ENCODE measurements at places on chromosomes 13 and 19. TPM values are rescaled to one million over a fixed set of nuclear protein-coding genes. Genes with fewer than 3 reads are reported as not detected.
A peak's percentile ranks its signal among the peaks of the same experiment; 100 is the strongest.

DNA sequence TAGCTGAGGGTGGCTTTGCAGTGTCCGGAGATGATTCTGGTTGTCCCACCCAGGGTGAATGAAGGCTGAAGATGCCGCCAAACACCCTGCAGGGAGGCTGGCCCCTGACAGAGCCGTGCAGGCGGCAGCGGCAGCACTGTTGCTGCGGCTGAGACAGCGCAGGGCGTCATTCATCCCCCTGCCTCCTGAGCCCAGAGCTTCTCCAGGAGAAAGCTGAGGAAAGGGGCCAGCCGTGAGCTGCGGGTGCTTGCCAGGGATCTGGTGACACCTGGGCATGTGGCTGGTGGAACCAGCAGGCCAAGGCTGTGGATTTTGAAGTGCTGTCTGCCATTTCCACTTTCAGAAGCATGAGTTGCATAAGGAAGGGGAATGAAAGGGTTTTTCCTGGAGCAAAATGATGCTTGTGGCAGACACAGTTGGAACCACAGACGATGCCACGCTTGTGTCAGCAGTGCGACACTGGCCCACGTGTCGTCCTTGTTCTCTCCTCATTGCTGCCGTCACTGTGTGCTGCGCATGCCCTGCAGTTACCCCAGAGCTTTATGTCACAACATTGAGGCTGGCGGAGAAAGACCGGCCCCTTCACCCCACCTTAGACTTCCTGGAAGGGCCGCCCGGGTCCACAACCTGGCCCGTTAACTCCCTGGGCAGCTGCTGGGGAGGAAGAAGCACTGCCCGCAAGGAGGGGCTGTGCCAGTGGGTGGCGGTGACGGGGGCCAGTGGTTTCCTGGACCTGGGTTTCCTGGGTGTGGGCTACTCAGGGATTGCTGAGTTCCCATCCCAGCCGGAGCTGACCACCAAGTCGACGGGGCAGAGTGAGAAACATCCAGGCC, 22.7 kb downstream of the TFDP1 start:
- no peaks in the 10 kb centered on the region for H3K27me3 ChIP-seq
- no peak for DNase-seq
- H3K4me1 ChIP-seq = no peaks in the 10 kb centered on the region
- no peak overlapping the region for H3K4me3 ChIP-seq

DNA sequence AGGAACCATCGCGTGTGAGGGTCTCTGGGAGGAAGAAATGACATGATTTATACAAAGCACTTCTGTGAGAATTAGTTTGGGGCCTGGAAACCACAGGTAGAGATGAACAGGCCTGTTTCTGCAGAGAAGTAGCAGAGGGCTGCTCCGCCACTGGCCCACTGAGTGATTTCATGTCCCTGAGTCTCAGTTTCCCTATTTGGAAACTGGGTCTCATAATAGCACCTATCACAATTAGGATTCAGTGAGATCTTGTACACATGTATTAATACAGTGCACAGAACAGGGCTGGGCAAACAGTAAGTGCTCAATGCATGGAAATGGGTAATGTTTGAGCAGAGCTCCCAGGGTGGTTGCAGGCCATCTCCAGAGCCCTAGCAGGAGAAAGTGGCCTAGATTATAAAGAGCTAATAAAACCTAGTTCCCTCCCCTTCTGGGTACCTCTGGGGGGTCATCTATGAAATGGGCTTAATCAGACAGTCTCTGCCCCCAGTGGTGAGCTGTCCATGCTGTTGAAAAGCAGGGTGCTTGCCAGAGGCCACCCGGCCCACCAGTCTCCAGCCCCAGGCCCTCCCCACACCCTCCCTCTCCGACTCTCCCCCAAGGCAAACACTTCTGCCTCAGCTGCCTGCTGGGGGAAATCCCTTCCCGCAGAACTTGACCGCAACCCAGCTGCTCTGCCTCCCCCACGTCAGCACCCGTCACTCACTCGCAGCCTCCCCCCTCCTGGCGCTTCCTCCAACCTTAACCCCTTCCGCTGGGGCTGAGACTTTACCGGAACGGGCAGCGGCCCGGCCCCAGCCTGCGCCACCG, 4.5 kb downstream of the BCL3 start:
- peak overlapping the region; percentile 17 for H3K4me3 ChIP-seq
- peak; percentile 91 for DNase-seq
- H3K27me3 ChIP-seq = no peaks in the 10 kb centered on the region
- peaks cover 16% of the 10 kb centered on the region for H3K36me3 ChIP-seq
- peaks cover 44% of the 10 kb centered on the region for H3K4me1 ChIP-seq

GRCh38 chr13:95197548-95197947, 103.7 kb downstream of the ABCC4 start:
- H3K27me3 ChIP-seq = no peaks in the 10 kb centered on the region
- H3K4me1 ChIP-seq = peaks cover 7% of the 10 kb centered on the region
- no peaks in the 10 kb centered on the region for H3K36me3 ChIP-seq
- no peak overlapping the region for H3K4me3 ChIP-seq

DNA sequence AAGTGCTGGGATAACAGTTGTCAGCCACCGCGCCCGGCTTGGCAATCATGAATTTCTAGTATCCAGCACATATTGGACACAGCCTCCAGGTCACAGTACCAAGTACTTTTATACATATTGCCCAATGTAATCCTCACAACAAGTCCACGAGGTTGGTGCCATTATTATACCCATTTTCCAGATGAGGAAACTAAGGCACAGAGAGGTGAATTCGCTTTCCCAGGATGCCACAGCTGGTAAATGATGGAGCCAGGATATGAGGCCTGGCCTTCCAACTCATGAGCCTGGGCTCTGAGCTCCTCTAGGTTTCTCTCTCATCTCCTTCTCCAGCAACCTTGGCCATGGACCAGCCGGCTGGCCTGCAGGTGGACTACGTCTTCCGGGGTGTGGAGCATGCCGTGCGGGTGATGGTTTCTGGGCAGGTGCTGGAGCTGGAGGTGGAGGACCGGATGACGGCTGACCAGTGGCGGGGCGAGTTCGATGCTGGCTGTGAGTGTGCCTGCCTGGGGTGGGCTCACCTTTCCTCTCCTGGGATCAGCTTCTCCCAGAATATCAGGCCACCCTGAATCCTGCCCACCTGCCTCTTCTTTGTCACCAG, 7.5 kb downstream of the CCDC61 start:
- peaks cover 3% of the 10 kb centered on the region for H3K4me1 ChIP-seq
- no peak overlapping the region for H3K27ac ChIP-seq
- no peak overlapping the region for H3K4me3 ChIP-seq
- no peaks in the 10 kb centered on the region for H3K27me3 ChIP-seq

OR7A5 gene
- total RNA-seq = not detected

DNA sequence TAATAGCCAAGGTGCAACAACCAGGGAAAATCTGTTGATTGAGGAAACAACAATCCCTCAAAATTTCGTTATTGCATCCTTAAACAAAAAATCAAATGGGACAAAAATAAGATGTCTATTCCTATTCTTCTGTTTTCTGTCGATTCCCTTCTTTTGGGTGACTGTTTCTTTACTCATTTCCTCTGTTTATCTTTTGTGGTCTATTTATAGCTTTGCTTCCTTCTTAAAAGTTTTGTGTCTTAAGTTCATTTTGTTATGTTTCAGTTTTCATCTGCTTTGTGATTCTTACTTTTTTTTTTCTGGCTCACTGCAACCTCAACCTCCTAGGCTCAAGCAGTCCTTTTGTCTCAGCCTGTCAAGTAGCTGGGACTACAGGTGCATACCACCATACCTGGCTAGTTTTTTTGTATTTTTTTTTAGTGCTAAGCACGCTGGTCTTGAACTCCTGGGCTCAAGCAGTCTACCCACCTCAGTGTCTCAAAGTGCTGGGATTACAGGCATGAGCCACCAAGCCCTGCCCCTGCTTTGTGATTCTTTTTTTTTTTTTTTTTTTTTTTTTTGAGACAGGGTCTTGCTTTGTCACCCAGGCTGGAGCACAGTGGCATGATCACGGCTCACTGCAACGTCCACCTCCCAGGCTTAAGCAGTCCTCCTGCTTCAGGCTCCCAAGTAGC, 10.4 kb downstream of the ZNF146 start:
- H3K36me3 ChIP-seq = peaks cover 13% of the 10 kb centered on the region
- H3K4me3 ChIP-seq = no peak overlapping the region
- H3K4me1 ChIP-seq = peaks cover 22% of the 10 kb centered on the region
- H3K27me3 ChIP-seq = no peaks in the 10 kb centered on the region

DNA sequence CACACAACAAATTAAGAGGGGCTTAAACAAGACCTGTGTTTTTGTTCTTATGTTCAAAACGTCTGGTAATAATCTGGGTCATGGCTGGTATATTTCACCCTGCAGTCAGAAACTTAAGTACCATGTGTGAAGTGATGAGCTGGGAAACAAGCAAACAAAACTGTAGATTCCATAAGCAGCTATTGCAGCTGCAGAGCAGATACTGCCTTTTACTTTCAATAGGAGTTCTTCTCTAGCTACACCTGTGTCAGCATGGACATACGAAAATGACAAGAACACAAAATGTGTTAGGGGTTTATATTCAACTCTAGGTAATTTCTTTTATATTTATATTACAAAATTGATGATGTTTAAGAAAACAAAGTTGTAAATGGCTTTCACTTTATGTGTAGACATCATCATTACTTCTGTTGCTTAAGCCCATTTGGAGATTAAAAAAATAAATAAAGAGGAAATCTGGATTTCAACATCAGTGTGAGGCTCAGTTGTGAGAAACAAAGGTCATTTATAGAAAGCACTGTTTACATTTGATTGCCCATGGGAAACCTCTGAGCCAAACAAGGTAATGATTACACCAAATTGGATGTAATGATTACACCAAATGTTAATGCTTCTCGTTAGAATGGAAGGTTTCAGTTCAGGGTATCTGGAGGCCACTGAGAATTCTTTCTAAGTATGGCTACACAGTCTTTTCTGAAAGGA, 451.0 kb upstream of the SLC10A2 start:
- no peaks in the 10 kb centered on the region for H3K27me3 ChIP-seq
- no peak overlapping the region for H3K27ac ChIP-seq
- H3K4me1 ChIP-seq = no peaks in the 10 kb centered on the region
- no peak overlapping the region for H3K4me3 ChIP-seq
- H3K36me3 ChIP-seq = no peaks in the 10 kb centered on the region

CLEC17A gene
- total RNA-seq = not detected

DNA sequence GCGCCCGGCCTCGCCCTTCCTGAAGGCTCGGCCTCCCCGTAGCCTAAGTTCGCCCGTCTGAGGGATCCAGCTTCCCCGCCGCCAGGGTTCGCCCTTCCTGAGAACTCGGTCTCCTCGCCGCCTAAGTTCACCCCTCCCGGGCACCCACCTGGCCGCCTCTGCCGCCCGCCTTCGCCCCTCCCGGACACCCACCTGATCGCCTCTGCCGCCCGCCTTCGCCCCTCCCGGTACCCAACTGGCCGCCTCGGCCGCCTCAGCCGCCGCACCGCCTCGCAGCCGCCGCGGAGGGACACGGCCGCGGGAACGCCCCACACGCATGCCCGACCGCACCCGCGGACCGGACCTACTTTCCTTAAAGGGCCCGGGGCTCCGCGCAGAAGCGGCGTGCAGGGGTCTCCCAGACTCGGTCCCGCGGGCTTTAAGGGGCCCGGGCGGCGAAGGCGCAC, at the start of gene MOB3A:
Gene MOB3A, minus strand, starts transcription at position 293 of the 446 bp plus-strand sequence. CDS start 17,766 bp downstream, outside the sequence.
- H3K27ac ChIP-seq = peak within 1 kb of the TSS; percentile 75
- peak within 1 kb of the TSS; percentile 58 for H3K4me3 ChIP-seq
- no peak for DNase-seq

ZNF57 gene
- 3.4 TPM for total RNA-seq

FREM2 gene
- total RNA-seq = not detected

IGFLR1 gene
- total RNA-seq = 2.6 TPM

GRCh38 chr13:62358646-62358932, 942.9 kb upstream of the PCDH20 start:
- no peak overlapping the region for H3K4me3 ChIP-seq
- no peak overlapping the region for H3K27ac ChIP-seq
- H3K27me3 ChIP-seq = no peaks in the 10 kb centered on the region
- H3K4me1 ChIP-seq = no peaks in the 10 kb centered on the region

- H3K4me1 ChIP-seq = peaks cover 5% of the 10 kb centered on the region
- H3K36me3 ChIP-seq = no peaks in the 10 kb centered on the region
- H3K4me3 ChIP-seq = no peak overlapping the region
- no peak for DNase-seq
- H3K27ac ChIP-seq = no peak overlapping the region
- H3K27me3 ChIP-seq = peaks cover 65% of the 10 kb centered on the region
Observed at GRCh38 chr13:99982731-99983498, 1.3 kb downstream of the ZIC2 start.

DNA sequence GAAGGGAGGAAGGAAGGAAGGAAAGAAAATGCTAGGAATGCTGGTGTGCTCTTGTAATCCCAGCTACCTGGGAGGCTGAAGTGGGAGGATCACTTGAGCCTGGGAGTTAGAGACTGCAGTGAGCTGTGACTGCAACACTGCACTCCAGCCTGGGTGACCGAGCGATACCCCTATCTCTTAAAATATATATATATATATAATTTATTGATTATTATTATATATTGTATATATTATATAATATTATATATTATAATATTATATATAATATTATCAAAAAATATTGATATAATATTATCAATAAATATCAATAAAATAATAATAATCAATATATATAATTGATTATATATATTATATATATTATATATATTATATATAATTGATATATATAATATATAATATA, 8.6 kb upstream of the ADGRL1 start:
- DNase-seq = no peak
- H3K36me3 ChIP-seq = no peaks in the 10 kb centered on the region
- peaks cover 6% of the 10 kb centered on the region for H3K27me3 ChIP-seq

- H3K27ac ChIP-seq = peak overlapping the region; percentile 85
- H3K27me3 ChIP-seq = no peaks in the 10 kb centered on the region
- peak; percentile 67 for DNase-seq
- H3K36me3 ChIP-seq = no peaks in the 10 kb centered on the region
- peaks cover 15% of the 10 kb centered on the region for H3K4me1 ChIP-seq
Observed at GRCh38 chr19:5718579-5719273, 1.2 kb downstream of the LONP1 start.

DNA sequence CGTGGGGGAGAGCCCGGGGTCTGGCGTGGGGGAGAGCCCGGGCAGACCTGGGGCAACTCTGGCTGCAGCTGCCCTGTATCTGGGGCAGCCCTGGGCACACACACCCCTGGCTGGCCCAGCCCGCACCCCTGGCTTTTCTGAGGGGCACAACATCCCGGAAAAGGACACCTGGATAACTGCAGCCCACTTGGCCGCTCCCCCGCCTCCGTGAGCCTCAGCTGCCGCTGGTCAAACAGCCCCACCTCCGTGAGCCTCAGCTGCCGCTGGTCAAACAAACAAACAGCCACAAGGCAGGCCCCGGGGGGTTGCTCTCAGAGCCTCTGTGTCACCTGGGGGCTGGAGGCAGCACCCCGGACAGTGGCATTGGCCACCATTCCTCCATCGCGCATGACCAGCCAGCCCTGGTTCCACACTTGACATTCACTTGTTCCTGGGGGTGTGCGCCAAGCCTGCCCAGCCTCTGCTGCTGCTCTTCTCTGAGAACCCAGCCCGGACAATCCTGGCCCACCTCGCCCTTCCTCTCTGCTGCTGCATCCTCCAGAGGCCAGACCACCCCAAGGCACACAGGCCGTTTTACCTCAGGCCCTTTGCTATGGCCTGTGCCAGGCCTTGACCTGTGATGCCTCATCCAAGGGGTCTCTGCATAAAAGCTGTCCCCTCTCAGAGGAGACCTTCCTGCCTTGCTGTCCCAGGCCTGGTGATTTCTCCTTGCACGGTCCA, 19.9 kb downstream of the CEBPG start:
- H3K27me3 ChIP-seq = no peaks in the 10 kb centered on the region
- H3K4me1 ChIP-seq = peaks cover 19% of the 10 kb centered on the region
- no peaks in the 10 kb centered on the region for H3K36me3 ChIP-seq
- H3K4me3 ChIP-seq = no peak overlapping the region

MED16 gene
- 63.1 TPM for total RNA-seq

INSR gene
- total RNA-seq = 19.5 TPM

CBARP gene
- total RNA-seq = 9.6 TPM

GRCh38 chr13:38743466-38743865, 56.6 kb downstream of the FREM2 start:
- peaks cover 3% of the 10 kb centered on the region for H3K27me3 ChIP-seq
- DNase-seq = no peak
- H3K4me3 ChIP-seq = no peak overlapping the region
- no peaks in the 10 kb centered on the region for H3K4me1 ChIP-seq
- H3K27ac ChIP-seq = no peak overlapping the region

UNC13A gene
- 0.09 TPM for total RNA-seq

ZNF296 gene
- total RNA-seq = 1.8 TPM
